ENCODE measurements at places on chromosomes 5 and 9. TPM values are rescaled to one million over a fixed set of nuclear protein-coding genes. Genes with fewer than 3 reads are reported as not detected.

Gene TENT4A
- 49.2 TPM for total RNA-seq

Gene ARHGEF37
- not detected for total RNA-seq

Gene GOLGA1
- total RNA-seq, result 12.9 TPM

Gene NUTM2F
- total RNA-seq, result not detected

Gene DOCK8
- 126 TPM for total RNA-seq

GRCh38 chr5:160627921-160628618 is 206.4 kb downstream of the PTTG1 start:
- no peak overlapping the region for H3K27ac ChIP-seq
- peaks cover 9% of the 10 kb centered on the region for H3K27me3 ChIP-seq
- no peaks in the 10 kb centered on the region for H3K36me3 ChIP-seq
- H3K4me1 ChIP-seq, result no peaks in the 10 kb centered on the region

- H3K27ac ChIP-seq, result no peak overlapping the region
- no peaks in the 10 kb centered on the region for H3K27me3 ChIP-seq
- DNase-seq, result no peak
Observed at GRCh38 chr5:154802050-154802449, 46.9 kb downstream of the LARP1 start.

DNA sequence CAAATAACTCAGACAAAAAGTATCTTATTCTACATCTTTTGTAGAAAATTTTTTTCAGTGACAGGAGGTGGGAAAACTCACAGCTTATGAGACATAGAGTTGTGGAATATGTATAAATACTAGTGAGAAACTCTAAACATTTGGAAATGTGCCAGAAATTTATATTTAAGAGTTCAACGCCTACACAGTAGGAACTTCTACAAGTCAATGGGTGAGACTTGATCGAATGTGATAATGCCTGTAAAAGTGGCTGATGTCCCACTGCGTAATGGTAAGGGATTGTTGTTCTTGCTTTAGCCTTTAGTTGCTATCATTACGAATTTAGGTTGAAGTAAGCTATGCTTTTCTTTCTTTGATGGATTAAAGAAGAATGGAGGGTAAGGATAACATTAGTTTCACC is 40.0 kb upstream of the RICTOR start:
- DNase-seq, result no peak
- H3K36me3 ChIP-seq, result peaks cover 100% of the 10 kb centered on the region

GRCh38 chr9:134500931-134501760 is 140.5 kb upstream of the COL5A1 start:
- no peaks in the 10 kb centered on the region for H3K4me1 ChIP-seq
- no peak overlapping the region for H3K27ac ChIP-seq
- no peak for DNase-seq
- H3K4me3 ChIP-seq, result no peak overlapping the region

- H3K27ac ChIP-seq, result no peak overlapping the region
- H3K36me3 ChIP-seq, result peaks cover 2% of the 10 kb centered on the region
- H3K27me3 ChIP-seq, result no peaks in the 10 kb centered on the region
- no peaks in the 10 kb centered on the region for H3K4me1 ChIP-seq
- H3K4me3 ChIP-seq, result no peak overlapping the region
- no peak for DNase-seq
Observed at GRCh38 chr9:6968271-6968670, 210.5 kb downstream of the KDM4C start.

DNA sequence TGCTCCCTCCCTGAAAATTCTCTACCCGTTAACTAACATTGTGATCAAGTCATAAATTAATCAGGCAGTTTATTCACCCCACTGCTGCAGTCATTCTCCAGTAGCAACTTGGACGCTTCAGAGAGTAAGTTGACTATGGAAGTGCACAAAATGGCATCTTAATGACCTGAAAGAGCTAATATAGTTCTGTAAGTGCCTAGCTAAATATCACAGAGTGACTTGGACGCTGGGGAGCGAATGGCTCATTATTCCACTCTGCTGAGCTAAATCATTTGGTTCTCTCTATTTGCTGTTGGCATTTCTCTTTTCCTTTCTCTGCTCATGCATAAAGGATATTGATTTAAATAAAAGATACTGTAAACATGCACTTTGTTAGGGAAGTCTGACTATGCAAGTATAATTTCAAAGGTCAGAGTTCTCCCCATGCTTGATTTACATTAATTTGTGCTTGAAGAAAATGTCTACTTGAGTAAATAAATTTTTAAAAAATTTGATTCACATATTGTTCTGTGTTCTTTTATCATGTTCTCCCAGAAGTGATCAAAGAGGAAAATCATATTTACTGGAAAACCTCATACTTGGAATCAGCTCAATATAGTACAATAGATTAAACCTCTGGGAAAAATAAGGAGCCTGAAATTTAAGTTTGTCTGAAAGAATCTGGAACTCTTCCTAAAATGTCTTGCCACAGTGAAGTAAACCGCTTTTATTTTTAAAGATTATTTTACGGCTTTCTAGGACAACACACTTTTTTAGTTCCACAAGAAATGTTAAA is 169.5 kb upstream of the HAPLN1 start:
- no peak overlapping the region for H3K4me3 ChIP-seq
- H3K27me3 ChIP-seq, result no peaks in the 10 kb centered on the region
- no peaks in the 10 kb centered on the region for H3K4me1 ChIP-seq
- no peak overlapping the region for H3K27ac ChIP-seq
- no peaks in the 10 kb centered on the region for H3K36me3 ChIP-seq
- DNase-seq, result no peak

- peaks cover 49% of the 10 kb centered on the region for H3K36me3 ChIP-seq
- H3K4me3 ChIP-seq, result no peak overlapping the region
- H3K27ac ChIP-seq, result no peak overlapping the region
- H3K4me1 ChIP-seq, result peaks cover under 1% of the 10 kb centered on the region
Observed at GRCh38 chr5:55324815-55325418, 17.1 kb downstream of the MTREX start.

Measured in CD4-positive, alpha-beta T cell (primary cell).